ENCODE measurements at places on chromosomes 1 and 21.
A peak's percentile ranks its signal among the peaks of the same experiment; 100 is the strongest.

DNA sequence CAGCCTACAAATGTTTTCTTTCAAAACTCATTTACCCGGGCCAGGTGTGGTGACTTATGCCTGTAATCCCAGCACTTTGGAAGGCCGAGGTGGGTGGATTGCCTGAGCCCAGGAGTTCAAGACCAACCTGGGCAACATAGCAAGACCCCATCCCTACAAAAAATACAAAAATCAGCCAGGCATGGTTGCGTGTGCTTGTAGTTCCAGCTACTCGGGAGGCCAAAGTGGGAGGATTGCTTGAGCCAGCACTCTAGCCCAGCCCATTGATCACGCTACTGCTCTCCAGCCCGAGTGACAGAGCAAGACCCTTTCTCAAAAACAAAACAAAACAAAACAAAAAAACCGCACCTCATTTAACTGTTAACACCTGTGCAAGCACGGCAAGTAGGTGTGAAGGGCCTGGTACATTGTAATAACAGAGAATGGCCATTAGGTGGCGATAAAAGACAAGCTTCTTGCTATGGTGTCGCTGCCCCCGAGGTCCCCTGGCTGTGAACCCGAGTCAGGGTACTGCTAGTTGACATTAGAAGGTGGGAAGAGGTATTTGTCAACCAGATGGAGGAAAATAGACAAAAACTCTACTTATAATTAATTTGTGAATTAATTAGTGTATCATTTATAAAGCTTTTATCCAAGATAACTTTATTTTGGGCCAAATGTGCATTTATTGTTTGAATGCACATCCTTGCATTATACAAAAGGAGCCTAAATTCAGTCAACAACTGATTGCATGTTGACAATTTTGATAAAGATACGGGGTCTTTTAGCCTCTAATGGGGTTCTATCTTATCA lies 66.5 kb downstream of the SH3BGR start:
- H3K4me3 ChIP-seq = no peak overlapping the region
- peak; percentile 52 for DNase-seq
- peaks cover 4% of the 10 kb centered on the region for H3K4me1 ChIP-seq
- peaks cover 18% of the 10 kb centered on the region for H3K27me3 ChIP-seq
- no peak overlapping the region for H3K27ac ChIP-seq
- H3K36me3 ChIP-seq = no peaks in the 10 kb centered on the region

DNA sequence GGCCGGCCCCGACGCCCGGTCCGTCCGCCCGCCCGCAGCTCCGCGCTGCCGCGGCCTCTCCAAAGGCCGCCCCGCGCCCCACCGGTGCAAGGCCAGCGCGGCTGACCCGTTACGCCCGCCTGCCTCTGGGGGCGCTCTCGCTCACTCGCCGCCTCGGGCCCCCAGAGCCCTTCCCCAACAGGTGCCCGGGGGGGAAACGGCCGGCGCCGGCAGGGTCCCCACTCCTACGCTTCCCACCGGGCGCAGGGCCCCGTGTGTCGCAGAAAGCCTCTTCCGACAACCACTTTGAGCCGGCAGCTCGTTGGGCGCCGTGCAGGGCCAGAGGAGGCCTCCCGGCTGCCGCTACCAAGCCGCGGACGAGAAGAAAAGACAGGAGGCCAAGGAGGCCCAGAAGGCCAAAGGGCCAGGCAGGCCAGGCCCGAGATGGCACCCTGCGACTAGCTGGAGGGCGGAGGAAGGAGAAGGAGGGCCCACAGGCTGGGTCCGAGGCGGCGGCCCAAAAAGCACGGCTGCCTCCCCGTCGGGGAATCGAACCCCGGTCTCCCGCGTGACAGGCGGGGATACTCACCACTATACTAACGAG lies 64.9 kb upstream of the FCGR2A start:
- H3K27ac ChIP-seq = peak overlapping the region; percentile 64
- peak overlapping the region; percentile 92 for H3K4me3 ChIP-seq
- H3K27me3 ChIP-seq = peaks cover 34% of the 10 kb centered on the region
- peak; percentile 56 for DNase-seq

- no peak overlapping the region for H3K27ac ChIP-seq
- no peak for DNase-seq
- H3K27me3 ChIP-seq = peaks cover 82% of the 10 kb centered on the region
- H3K4me3 ChIP-seq = peak overlapping the region; percentile 42
These were observed 8.3 kb downstream of the NHLH2 start for GRCh38 chr1:115832651-115833050.

- no peaks in the 10 kb centered on the region for H3K36me3 ChIP-seq
- peak overlapping the region; percentile 39 for H3K27ac ChIP-seq
- no peak for DNase-seq
- no peaks in the 10 kb centered on the region for H3K27me3 ChIP-seq
These were observed 135.7 kb upstream of the KRTAP19-8 start for GRCh38 chr21:31173881-31174555.

- H3K27me3 ChIP-seq = no peaks in the 10 kb centered on the region
- no peak for DNase-seq
- no peak overlapping the region for H3K27ac ChIP-seq
- no peaks in the 10 kb centered on the region for H3K4me1 ChIP-seq
These were observed 43.9 kb upstream of the SGIP1 start for GRCh38 chr1:66489972-66490601.

DNA sequence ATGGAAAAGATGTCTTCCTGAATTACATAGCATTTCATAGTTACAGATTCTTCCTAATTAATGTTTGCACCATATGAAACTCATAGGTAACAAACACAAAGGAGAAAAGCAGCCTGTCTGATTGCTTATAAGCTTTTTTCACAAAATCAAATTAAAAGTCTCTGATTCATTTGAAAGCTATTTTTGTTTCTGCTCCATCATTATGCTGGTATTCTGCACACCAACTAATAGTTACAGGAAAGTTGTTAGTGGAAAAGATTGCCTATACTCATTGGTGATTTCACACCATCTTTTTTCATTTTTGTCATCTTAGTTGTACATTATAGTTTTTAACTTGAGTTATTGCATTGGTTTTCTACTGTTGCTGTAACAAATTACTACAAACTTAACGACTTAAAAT lies 70.0 kb downstream of the PRKAA2 start:
- no peak overlapping the region for H3K27ac ChIP-seq
- H3K27me3 ChIP-seq = peaks cover 3% of the 10 kb centered on the region
- H3K36me3 ChIP-seq = no peaks in the 10 kb centered on the region
- no peak overlapping the region for H3K4me3 ChIP-seq
- no peaks in the 10 kb centered on the region for H3K4me1 ChIP-seq

- no peaks in the 10 kb centered on the region for H3K36me3 ChIP-seq
- peaks cover 5% of the 10 kb centered on the region for H3K4me1 ChIP-seq
- H3K27me3 ChIP-seq = no peaks in the 10 kb centered on the region
- H3K27ac ChIP-seq = no peak overlapping the region
- DNase-seq = no peak
These were observed 6.8 kb downstream of the TFB2M start for GRCh38 chr1:246559310-246559709.
